ENCODE measurements at places on chromosomes 5 and 9. TPM values are rescaled to one million over a fixed set of nuclear protein-coding genes. Genes with fewer than 3 reads are reported as not detected.

SLC6A7 gene
- not detected for polyA plus RNA-seq

GRCh38 chr5:81638471-81638870 is 112.4 kb downstream of the SSBP2 start:
- no peaks in the 10 kb centered on the region for H3K4me1 ChIP-seq
- no peaks in the 10 kb centered on the region for H3K36me3 ChIP-seq
- no peak for DNase-seq
- no peak overlapping the region for H3K4me3 ChIP-seq

DNA sequence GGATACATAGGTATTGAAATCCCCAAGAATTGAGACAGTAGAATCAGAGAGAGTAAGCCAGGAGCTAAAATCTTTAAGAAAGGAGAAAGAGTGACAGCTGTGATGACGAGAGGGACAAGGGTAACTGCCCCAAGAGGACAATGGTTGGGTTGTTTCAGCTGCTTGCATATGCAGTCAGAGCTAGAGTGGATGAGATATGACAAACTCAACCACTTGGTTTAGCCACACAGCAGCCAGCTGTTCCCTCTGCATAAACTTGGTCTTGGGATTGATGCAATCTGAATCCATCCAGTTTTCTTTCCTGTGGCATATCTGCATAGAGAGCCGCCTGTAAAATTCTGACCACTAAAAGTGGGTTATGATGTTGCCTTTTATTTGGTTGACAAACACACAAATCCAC is 100.7 kb downstream of the ZNF622 start:
- H3K36me3 ChIP-seq, result no peaks in the 10 kb centered on the region
- H3K27ac ChIP-seq, result no peak overlapping the region
- no peak overlapping the region for H3K4me3 ChIP-seq
- no peak for DNase-seq
- H3K4me1 ChIP-seq, result no peaks in the 10 kb centered on the region

- H3K36me3 ChIP-seq, result no peaks in the 10 kb centered on the region
- DNase-seq, result no peak
- no peak overlapping the region for H3K27ac ChIP-seq
- no peak overlapping the region for H3K4me3 ChIP-seq
Measured at GRCh38 chr9:126116351-126117157, 210.1 kb upstream of the MVB12B start.

- peak overlapping the region; percentile 46 for H3K4me3 ChIP-seq
- H3K27me3 ChIP-seq, result no peaks in the 10 kb centered on the region
- DNase-seq, result no peak
- peaks cover 26% of the 10 kb centered on the region for H3K4me1 ChIP-seq
- H3K27ac ChIP-seq, result peak overlapping the region; percentile 96
- no peaks in the 10 kb centered on the region for H3K36me3 ChIP-seq
Measured at GRCh38 chr9:129382281-129383018, 204.4 kb upstream of the IER5L start.

DNA sequence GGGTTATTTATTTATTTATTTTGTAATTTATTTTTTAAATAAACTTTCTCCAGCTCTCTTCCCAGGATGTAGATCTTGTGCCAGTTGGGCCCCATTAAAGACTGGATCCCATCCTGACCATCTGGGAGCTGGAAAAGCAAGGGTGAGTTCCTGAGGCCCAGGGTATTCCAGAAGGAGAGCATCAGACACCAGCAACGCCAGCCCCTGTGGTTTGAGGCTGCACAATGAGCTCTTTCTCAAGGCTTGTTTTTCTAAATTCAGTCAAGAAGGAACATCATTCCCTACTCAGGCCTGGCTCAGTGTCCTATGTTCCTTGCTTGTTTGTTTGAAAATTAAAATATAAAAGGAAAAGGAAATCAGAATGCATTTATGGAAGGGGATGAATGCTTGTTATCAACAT is 313.3 kb downstream of the EBF1 start:
- no peak overlapping the region for H3K4me3 ChIP-seq
- DNase-seq, result no peak
- H3K27ac ChIP-seq, result no peak overlapping the region
- no peaks in the 10 kb centered on the region for H3K4me1 ChIP-seq
- H3K27me3 ChIP-seq, result no peaks in the 10 kb centered on the region
- no peaks in the 10 kb centered on the region for H3K36me3 ChIP-seq
